ENCODE measurements at places on chromosomes 2 and 18.

GRCh38 chr2:109005686-109006204 lies 16.7 kb upstream of the EDAR start:
- no peak for DNase-seq

DNA sequence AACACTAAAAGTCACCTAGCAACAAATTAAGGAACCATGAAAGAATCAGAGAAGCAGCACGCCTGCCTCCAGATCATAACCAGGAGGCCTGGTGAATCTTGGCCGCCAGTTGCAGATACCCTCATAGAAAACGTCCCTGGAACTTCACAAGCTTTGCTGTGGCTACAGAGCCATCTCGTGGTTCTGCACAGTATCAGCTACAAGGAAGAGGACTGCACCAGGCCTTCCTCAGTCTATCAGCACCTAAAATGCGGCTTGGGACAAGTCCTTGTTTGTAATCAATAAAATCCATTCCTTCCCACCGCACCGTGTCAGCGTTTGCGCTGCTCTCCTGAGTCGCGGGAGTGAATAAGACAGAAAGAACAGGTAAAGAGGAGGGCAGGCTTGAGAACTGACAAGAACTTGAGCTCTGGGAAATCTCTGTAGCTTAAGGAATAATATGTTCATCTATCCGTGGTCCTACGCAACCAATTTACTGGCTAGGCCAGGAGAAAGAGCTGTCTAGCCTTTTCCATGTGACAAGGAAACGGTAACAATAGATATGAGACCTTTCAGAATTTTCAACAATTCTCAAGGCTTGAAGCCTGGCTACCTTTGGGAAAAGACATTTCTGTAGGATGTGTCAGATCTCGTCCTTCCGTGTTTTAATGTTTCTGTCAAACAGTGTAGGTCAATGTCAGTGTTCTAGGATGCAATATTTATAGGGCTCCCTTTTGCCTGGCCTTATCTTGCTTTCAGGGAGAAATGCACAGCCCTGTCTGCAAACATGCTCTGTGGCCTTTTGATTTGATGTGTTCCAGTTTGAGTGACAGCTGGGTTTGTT lies 128.5 kb upstream of the RAB12 start:
- DNase-seq: peak; percentile 47

- no peak for DNase-seq
These were observed 3.6 kb downstream of the UGT1A10 start for GRCh38 chr2:233639860-233640259.

DNA sequence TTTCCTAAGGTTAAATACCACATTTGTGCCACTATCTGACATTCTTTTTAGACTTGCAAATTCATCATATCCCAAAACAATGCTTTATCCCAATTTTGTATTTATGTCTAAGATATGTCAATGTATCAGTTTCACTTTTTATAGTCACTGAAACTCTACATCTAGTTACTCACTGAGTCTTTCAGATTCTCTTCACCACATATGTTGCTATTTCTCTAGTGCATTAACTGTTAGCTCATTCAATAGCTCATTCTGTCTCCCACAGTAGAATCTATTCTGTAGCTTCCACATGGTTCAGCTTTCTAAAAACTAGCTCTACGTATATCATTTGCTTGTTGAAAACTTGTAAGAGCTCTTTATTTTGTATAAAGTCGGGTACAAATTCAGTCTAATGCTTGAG lies 1420.6 kb upstream of the NXPH2 start:
- DNase-seq: no peak

DNA sequence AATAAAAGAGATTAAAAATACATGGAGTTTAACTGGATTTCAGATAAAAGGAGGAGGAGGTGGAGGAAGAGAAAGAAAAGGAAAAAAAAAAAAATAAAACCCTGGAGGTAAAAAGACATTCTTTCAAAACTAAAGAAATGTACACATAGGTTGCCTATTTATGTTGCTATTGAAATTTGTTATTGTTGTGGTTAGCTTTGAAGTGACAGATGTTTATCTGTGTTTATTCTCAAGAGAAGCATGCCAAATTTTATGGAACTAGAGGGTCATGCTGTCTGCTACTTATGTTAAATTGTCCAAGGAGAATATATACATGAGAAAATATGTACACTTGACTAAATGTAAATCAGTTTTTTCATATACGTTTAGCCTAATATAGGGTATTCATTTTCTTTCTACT lies 653.2 kb downstream of the DCDC2C start:
- no peak for DNase-seq

- DNase-seq: no peak
These were observed 254.1 kb downstream of the IKZF2 start for GRCh38 chr2:212897296-212897695.

DNA sequence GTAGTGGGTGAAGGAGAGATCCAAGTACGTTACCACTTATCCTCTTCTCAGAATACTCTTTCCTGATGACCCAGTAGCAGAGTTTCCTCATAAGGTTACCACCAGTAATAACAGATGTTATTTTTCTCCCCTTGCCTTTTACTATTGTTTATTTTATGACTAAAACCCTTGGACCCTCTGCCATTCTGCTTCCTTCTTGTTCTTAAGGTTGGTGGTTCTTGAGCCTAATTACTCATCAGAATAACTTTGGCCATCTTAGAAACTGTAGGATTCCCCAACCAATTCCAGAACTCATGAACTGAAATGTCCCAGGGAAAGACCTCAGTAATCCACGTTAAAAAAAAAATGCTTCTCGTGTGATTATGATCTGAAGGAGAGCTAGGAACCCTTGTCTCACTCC lies 64.9 kb downstream of the CHST9 start:
- DNase-seq: no peak

GRCh38 chr2:8138923-8139667 lies 542.8 kb upstream of the ID2 start:
- DNase-seq: peak; percentile 20

DNA sequence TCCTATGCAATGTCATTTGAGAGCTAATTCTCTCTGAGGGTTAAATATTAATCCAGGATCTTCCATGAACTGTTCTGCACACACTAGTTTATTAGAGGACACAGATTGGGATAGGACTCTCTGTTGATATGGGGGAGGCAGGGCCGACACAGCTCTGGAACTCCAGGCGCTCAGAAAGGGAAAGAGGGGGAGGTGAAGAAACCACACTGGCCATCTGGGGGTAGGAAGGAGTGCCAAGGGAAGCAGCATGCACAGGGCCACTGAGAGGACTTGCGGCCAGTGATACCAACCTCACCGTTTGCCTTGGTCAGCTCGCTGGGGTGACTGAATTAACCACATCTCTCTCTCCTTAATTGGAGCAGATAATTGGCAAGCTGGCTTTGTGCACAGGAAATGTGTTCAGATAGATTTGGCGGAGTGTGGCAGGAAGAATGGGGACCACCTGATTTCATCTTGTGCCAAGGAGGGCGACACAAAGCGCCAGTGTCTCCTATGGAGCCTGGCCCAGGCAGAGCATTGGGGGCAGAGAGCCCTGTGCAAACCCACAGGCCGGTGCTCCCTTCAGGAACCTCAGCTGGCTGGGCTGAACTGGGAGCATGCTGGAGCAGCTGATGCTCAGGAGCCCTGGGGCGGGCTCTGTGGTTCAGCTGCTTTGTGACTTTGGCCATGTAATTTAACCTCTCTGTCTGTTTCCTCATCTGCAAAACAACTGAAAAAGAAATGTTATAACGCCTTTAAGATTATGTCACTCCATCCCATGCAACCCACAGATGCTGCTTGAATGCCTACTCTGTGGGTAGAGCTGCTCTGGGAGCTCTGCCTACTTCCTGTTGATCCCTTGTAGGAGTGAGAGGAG lies 114.7 kb upstream of the STON1 start:
- peak; percentile 79 for DNase-seq

- no peak for DNase-seq
These were observed 87.8 kb upstream of the BCL2L11 start for GRCh38 chr2:111032721-111033429.

- DNase-seq: no peak
These were observed 251.0 kb downstream of the AFF3 start for GRCh38 chr2:99891428-99891780.

GRCh38 chr2:45979065-45979464 lies 318.1 kb upstream of the EPAS1 start:
- DNase-seq: no peak

GRCh38 chr2:207477896-207478295 lies 51.9 kb upstream of the CREB1 start:
- DNase-seq: no peak

- no peak for DNase-seq
These were observed 241.6 kb downstream of the CDCA7 start for GRCh38 chr2:173596244-173596643.

- DNase-seq: no peak
These were observed 302.3 kb upstream of the ID2 start for GRCh38 chr2:8379549-8379948.

DNA sequence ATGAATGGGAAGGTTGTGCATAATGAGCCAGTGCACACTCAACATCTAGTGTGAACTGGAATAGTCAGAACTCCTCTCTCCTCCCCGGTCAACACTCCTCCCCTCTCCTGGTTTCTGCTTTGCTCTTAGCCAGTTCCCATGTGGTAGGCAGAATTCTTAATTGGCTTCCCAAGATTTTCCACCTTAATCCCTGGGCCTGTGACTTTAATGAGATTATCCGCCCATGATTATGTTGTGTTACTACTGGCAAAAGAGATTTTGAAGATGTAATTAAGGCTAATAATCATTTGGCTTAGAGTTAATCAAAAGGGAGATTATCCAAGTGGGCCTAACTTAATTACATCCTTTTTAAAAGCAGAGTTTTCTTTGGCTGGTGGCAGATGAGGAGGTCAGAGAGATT lies 34.2 kb upstream of the REV1 start:
- peak; percentile 46 for DNase-seq

DNA sequence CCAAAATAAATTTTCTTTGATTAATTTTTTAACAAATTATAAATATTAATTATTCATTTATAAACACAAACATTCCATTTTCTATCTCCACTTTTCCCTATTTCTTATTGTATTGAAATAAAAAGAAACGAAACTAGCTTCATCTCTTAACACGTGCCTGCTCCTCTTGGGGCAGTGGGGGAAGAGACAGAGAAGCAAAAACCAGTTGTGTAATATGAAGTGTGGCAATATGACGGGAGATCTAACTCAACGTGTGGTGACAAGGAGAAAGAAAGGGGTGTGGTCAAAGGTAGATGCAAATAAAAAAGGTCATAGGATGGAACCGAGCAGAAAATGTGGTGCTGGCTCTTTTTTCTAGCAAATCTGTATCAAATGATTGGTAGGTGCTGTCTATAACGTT lies 106.9 kb upstream of the SLC8A1 start:
- DNase-seq: no peak

GRCh38 chr2:121197369-121198091 lies 87.5 kb downstream of the TFCP2L1 start:
- peak; percentile 12 for DNase-seq

DNA sequence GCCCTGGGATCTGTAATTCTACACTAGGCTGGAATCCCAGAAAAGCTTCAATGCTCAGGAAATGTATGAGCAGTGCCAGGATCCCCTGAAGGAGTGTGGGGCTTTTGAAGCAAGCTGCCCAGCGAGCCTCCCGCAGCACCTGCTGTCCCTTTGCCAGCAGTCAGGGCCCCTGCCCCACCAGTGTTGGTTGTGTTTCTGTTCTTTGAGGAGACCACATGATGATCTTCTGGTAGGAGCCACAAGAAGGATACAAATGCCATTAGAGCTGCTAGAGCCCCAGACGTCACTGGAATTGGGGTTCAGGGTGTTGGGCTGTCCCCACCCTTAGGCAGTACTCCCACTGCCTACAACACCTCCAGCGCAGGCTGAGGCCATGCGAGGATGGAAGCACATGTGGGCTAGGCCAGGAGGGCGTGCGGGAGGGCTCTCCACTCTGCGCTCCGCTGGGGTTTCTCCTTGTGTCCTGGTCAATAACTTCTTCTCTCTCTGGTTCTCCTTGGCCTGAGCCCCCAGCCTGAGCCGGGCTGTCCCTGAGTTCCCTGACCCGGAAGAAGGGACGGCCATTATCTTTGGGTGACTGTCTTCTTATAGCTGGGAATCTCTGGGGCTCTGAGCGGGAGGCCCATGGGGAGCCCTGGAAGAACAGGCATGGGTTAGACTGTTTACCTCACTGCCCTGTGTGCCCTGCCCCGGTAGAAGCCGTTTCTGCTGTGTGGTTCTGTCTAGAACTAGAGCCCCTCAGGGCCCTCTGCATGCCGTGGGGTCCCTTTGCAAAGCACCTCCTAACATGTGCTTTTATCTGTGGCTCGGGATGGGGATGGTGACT lies 73.9 kb downstream of the LRRFIP1 start:
- DNase-seq: no peak

DNA sequence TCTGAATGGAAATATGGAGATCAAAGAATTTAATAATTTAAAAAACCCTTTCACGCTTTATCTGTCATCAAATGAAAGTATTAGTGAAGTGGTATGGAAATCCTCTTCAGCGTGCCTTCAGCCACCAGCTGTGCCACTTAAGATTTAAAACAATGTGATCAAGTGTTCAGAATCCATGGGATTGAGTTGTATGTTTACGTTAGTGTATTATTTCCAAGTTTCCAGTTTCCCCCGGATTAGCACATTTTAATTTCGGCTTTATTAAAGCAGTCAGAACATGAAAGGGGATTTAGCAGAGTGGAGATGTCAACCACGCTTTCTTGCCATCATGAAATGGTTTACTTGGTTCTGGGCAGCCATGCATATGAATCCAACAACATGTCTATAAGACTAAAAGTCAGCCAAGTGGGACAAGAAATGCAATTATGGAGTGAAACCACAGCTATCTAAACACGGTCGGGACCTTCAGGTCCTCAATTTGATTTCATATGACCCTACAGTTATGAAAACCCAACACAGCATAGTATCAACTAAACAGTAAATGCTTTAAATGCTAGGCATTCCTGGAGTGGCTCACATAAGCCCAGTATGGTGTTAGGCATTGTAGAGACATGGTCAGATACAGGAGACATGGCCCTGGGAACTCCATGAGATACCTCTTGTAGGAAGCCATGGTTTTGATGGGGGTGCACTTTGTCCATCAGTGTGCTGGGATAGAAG lies 224.9 kb upstream of the EPAS1 start:
- no peak for DNase-seq

- no peak for DNase-seq
These were observed 608 bp downstream of the CCDC138 start for GRCh38 chr2:108787216-108787541.

DNA sequence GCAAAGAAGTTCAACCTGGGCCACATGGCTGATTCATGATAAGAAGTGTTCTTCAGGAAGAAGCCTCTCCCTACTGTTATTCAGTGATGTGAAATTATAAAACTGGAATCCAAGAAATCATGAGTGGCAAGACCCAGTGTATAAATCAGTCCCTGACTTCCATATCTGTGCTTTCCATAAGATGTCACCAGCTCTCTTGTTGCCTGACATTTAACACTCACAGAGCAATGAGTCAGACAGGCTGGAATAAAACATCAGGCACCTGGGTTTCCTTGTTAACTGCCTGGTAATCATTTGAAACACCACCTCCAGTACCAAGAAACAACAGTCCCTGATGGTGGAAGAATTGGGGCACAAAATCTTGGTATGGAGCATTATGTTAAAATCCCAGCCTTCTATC lies 76.1 kb downstream of the SCG2 start:
- DNase-seq: no peak

- DNase-seq: no peak
These were observed 863.9 kb downstream of the ERBB4 start for GRCh38 chr2:211674715-211675114.

DNA sequence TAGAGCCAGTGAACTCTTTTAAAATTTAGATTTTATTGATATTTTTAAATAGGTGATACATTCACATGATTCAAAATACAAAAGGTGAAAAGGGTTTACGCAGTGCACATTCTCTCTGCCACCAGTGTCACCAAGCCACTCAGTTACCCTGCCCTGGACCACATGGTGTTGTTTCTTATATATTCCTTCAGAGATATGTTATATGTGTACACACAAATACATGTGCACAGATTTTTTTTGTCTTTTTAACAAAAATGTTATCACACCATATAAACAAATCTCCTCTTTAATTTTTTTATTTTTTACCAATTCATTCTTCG lies 26.2 kb downstream of the SERPINB4 start:
- no peak for DNase-seq
